Stimulated activated CD4-positive, alpha-beta T cell treated with anti-CD3 and anti-CD28 coated beads, Interleukin-15, amount 100 ng/mL, for 1 hour (primary cell): ENCODE measurements at places on chromosomes 16 and 17.
A peak's percentile ranks its signal among the peaks of the same experiment; 100 is the strongest.

GRCh38 chr16:23566724-23567123 is 9.2 kb downstream of the UBFD1 start:
- no peak for DNase-seq

DNA sequence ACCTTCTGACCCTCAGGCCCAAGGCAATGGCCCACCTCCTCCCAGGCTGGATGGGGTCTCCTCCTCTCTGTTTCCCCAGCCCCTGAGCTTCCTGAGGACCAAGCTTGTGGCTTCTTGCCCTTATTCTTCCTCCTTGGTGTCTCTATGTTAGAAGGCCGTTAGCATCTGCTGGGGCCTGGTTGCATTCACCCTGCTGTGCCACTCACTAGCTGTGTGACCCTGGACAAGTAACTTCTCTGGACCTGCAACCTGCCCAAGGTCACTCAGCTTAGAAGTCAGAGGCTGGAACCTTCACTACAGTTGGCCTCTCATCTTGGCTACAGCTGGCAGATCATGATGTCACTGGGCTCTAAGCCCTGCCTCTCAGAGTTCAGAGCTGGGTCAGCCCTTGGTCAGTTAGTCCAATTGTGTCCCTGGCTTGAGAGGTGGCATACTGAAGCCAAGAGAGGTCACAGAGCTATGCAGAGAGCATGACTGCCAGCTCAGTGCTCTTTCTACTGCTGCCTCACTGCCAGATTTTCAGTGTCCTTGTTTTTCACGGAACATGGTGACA is 3.0 kb downstream of the MT2A start:
- no peak for DNase-seq

DNA sequence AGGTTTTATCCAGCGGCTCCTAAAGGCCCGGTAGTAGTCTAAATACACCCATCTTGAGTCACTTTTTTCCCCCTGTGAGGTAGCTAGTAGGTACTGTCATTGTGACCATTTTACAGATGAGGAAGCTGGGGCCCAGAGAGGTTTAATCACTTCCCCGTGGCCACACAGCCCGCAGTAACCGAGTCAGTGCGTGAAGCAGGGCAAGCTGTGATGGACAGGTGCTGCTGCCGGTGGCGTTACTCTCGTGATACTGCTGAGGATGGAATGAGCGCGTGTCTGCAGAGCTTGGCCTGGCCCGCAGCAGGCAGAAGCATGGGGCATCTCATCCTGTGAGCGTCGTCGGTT is 226.3 kb upstream of the CIBAR2 start:
- no peak for DNase-seq

DNA sequence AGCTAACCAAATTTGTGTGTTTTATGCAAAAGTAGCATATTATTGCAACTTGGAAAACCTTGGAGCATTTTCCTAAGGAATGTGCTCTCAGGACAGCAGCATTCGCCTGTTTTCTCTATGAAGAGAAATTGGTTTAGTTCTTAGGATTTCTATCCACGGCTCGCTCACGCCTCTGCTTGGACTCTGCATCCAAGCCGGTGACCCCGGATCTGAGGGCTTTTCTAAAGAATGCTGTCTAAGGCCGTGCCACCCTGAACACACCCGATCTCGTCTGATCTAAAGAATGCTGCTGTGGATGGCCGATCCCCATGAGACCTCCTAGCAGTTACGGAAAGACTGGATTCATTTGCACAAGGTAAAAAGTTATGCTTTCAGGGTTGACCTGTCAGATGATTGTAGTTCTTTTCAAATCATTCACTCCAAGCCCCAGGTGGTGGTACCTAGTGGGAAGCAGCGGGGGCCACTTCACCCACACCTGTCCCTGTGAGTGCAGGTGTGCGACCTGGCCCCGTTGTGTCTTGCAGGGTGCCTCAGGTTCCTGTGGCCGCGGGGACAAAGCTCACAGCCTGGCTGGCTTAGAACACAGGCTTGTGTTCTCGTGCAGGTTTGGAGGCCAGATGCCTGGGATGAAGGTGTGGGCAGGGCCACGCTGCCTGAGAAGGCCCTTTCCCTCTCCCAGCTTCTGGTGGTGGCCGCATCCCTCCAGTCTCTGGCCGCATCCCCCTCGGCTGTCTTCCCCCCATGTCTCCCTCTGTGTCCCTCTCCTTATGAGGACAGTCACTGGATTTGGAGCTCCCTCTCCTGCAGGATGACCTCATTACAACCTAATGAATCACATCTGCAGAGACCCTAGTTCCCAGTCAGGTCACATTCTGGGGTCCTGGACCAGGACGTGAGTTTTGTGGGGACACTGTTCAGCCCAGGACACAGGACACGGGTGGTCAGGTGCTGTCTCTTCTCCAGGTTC is 71.1 kb downstream of the BANP start:
- no peak for DNase-seq

DNA sequence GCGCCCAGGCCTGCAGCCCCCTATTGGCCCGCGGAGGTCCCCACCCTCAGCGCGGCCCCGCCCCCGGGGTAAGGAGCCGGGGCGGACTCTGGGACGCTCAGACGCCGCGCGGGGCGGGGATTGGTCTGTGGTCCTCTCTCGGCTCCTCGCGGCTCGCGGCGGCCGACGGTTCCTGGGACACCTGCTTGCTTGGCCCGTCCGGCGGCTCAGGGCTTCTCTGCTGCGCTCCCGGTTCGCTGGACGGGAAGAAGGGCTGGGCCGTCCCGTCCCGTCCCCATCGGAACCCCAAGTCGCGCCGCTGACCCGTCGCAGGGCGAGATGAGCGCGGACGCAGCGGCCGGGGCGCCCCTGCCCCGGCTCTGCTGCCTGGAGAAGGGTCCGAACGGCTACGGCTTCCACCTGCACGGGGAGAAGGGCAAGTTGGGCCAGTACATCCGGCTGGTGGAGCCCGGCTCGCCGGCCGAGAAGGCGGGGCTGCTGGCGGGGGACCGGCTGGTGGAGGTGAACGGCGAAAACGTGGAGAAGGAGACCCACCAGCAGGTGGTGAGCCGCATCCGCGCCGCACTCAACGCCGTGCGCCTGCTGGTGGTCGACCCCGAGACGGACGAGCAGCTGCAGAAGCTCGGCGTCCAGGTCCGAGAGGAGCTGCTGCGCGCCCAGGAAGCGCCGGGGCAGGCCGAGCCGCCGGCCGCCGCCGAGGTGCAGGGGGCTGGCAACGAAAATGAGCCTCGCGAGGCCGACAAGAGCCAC is at the start of gene NHERF1:
Gene NHERF1 (plus strand): TSS at position 100 of the 750 bp plus-strand sequence. CDS start 219 bp downstream, at position 319.
- DNase-seq, result peak; percentile 92

DNA sequence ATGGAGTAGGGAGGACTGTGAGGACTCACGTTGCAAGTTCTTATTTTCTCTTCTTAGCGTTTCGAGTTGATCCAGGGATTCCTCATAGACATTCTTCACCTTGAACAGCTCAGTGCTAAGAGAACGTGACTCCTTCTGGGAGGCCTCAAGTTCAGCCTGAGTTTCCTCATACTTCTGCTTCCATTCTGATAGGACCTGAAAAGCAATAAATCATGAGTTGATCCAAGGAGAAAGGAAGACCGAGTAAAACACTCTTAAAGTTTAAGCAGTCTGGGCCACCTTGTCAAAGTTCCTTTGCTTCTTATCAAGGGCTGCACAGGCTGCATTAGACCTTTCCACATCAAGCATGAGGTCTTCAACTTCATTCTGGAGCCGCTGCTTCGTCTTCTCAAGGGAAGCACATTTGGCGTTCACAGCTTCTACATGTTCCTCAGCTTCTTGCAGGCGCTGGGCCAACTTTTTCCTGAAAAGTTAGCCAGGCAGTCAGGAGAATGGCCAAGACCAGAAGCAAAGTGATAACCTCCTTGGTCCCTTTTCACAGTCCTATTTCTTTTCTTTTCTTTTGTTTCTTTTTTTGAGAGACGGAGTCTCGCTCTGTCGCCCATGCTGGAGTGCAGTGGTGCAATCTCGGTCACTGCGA is 23.8 kb upstream of the MYH13 start:
- no peak for DNase-seq

GRCh38 chr17:17535957-17536356 is 39.8 kb upstream of the RASD1 start:
- no peak for DNase-seq
